Stimulated activated CD4-positive, alpha-beta T cell treated with anti-CD3 and anti-CD28 coated beads, Interleukin-4, amount 100 ng/mL, for 24 hours (primary cell): ENCODE measurements at places on chromosomes 6 and 20.

DNA sequence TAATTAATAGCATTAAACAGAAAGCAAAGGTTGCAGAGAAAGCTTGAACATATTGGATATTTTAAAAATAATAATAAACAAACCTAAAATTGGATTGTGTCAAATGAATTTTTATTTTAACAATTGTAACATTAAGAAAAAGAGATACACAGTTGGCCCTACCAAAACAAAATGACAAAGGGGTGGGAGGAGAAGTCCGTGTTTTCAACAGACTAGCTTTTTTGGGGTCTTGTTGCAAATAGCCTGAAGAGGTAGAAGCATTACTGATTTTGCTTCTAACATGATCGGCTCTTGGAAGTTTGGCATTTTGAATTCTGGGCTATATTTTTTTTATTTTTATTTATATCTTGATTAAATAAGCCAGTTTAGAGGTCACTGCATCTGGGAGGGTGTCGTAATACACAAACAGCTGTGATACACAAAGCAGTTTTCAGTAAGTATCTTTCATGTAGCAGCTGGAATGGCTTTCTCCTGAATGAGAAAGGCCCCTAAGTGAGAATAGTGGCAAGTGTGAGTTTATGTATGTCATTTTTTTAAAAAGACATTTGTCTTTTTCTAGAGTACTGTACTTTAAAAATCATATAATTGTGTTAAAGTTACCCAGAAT lies 85.5 kb upstream of the ZNF217 start:
- no peak for DNase-seq

- DNase-seq, result no peak
These were observed 53.1 kb downstream of the CPNE5 start for GRCh38 chr6:36786055-36786675.

DNA sequence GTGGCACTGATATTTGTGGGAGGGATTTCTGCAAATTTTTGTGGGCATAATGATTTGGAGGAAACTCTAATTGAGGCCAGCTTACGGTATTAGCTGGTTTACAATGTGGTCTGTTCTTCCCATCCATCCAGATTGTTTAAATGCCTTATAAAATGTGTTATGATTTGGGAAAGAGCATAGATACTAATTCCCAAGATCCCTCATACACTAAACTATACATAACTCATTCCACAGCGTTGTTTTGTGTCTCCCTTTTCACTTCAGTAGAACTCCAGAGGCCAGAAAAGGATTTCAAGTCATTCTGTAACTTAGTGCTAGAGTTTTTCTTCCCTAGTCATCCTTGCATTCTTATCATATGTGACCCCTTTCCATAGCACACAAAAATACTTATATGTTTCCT lies 292.6 kb upstream of the NT5E start:
- DNase-seq, result no peak

DNA sequence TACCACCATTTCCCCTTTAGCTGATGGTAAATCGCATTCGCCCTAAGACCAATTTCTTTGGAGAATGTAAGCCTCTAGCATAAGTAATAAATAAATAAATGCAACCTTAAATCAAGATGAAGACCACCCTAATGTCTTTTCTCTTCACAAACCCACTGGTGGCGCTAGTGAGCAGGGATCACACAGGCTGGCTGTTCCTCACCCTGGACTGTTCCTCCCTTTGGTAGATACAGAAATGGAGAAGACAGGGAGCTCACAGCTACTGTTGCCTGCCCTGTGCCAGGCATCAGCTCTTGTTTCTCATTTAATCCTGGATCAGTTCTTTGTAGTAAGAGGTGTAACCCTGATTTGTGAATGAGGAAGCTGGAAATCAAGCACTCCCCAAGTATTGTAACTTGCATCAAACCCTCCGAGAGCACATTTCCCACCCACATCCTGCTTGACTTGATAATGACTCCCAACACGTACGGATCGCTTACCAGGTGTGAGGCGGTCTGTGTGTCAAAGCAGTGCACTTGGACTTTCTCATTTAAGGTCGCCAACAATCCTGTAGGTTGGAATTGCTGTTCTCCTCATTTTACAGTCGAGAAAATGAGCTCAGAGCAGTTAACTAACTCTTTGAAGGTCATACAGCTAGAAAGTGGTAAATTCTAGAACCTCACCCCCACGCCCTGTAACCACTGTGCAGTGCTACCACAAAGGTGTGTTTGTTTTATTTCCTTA lies 236.1 kb downstream of the TSHZ2 start:
- DNase-seq, result peak; percentile 28

GRCh38 chr6:149895048-149895590 lies 2.8 kb downstream of the RAET1E start:
- no peak for DNase-seq

DNA sequence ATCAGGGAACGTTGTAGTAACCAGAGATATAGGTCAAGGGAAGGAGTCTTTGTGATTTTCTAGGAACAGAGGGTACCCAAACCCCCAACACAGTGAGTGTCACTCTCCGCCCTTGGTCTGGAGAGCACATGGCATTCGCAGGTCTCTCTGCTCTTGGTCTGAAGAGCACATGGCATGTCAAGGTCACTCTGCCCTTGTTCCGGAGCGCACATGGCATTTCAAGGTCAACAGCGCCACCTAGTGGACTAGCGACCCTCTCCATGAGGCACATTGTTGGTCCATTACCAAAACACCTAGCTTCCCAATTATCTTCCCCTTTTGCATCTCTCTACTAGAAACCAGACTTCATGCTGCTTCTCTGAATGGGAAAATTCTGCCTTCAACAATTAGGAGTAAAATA lies 260.0 kb downstream of the C6orf118 start:
- DNase-seq, result peak; percentile 6

DNA sequence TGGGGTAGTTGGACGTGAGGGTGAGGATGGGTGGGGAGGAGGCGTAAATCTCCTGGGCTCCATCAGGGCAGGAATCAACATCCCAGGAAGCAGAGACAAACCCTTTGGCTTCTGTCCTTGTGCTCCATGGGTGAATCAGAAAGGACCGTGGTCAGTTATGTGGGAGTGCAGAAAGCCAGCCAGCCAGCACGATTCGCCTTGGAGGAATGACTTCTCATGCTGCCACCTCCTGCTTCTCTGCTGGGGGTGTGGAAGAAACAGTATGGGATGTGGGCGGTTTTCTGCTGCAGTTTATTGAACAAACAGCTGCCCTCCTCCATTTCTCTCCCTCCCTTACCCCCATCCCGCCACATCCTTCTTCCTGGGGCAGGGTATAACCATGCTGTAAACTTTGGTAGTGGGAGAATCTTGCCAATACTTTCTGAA lies 214.5 kb downstream of the SOX4 start:
- DNase-seq, result no peak

GRCh38 chr6:161216616-161217205 lies 57.1 kb downstream of the AGPAT4 start:
- no peak for DNase-seq

- DNase-seq, result peak; percentile 14
These were observed 41.7 kb downstream of the MOCS1 start for GRCh38 chr6:39892490-39893129.
